Muscle of leg (tissue), 16 donors: ENCODE measurements at places on chromosomes 16 and 17. TPM values are rescaled to one million over a fixed set of nuclear protein-coding genes. Genes with fewer than 3 reads are reported as not detected.
A peak's percentile ranks its signal among the peaks of the same experiment; 100 is the strongest.

DNA sequence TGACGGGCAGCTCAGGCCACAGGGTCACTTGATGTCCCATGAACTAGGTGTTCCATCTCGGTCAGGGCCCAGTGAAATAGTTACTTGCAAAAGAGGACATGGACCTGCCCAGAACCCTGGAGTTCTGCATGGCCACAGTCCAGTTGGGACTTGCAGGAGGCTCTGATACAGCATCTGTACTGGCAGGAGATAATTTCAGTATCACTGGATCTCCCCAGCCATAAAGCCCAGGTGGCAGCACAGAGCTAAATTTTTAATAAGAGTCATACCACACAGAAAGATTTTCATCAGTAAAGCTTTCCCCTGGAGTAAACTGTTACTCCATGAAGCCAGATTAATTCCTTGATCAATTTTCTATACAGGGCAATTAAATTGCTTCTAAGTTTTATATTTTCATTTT is 18.0 kb upstream of the SLC16A5 start:
- H3K4me1 ChIP-seq, result peaks cover 8% of the 10 kb centered on the region
- no peak for DNase-seq
- peaks cover 8% of the 10 kb centered on the region for H3K36me3 ChIP-seq
- H3K27ac ChIP-seq, result no peak overlapping the region

The C16orf92 gene
- not detected for total RNA-seq

DNA sequence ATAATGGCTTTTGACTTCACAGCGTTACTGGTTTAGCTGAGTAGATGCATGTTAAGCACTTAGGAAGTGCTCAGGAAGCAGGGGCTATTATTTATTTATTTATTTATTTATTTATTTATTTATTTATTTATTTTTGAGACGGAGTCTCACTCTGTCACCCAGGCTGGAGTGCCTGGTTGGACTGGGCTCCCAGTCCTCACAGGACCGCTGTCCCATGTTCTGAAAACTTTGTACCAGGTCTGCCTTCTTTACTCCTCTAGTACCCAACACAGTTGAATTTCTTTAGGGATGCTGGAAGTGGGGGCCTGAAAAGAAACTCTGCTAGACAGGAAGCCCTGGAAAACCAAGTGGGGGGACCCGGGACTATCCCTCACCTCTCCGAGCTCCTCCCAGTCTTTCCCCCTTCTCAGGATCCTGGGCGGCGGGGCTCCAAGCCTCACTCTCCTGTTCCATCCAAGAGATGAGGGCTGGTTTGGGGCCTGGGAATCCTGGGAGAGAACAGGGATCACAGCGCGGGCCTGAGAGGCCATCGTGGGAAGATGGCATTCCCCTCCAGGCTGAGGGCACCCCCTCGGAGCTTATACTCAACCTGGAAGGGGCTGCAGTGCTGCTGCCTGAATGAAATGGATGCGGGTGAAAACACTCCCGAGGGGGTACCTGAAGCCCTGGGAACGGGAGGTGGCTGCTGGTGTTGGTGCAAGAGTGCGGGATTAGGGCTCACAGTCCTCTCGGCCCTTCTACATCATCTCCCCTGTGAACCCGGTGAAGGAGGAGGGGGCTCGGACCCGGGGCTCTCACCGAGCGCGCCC is 674 bp downstream of the ZNF688 start:
- no peaks in the 10 kb centered on the region for H3K27me3 ChIP-seq
- peak; percentile 72 for DNase-seq
- H3K4me1 ChIP-seq, result peaks cover 23% of the 10 kb centered on the region

The CCP110 gene
- 11.3 TPM for total RNA-seq

DNA sequence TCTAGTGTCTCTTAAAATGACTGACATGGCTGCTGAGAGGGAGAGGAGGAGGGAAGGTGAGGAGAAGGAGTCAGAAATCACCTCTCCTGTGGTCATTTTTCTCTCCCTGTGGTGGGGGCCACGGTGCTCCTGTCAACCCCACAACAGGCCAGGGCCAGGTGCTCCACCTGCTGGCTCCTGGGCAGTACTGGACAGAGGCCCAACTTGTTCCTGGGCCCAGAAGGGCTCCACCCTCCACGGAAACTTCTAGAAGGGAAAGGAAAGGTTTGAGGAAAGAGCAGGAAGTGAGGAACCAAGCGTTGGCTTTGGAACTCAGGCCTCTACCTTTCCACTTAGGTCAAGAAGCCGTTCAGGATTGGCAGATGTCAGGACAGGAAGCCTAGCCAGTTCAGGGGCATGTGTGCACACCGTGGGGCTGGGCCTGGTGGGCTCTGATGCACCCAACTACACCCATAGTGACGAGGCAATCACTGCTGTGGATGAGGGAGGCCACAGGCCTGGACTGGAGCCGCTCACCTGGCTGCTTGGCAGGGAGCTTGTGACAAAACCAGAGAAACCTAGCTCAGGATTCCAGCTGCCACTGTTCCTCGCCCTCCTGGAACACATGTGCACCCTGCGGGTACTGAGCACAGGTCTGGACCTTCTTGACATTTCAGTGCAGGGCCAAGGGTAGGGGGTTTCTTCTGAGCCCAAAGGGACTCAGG is 36.1 kb downstream of the WNT3 start:
- H3K4me1 ChIP-seq, result peaks cover 7% of the 10 kb centered on the region
- no peaks in the 10 kb centered on the region for H3K36me3 ChIP-seq
- DNase-seq, result no peak
- peaks cover 13% of the 10 kb centered on the region for H3K27me3 ChIP-seq

- DNase-seq, result no peak
- no peaks in the 10 kb centered on the region for H3K4me1 ChIP-seq
- H3K27me3 ChIP-seq, result no peaks in the 10 kb centered on the region
- H3K27ac ChIP-seq, result no peak overlapping the region
- H3K4me3 ChIP-seq, result no peak overlapping the region
These were observed 13.5 kb downstream of the NSRP1 start for GRCh38 chr17:30130121-30130520.

GRCh38 chr17:82097919-82098168 is 192 bp downstream of the FASN start:
- H3K36me3 ChIP-seq, result peaks cover 51% of the 10 kb centered on the region
- H3K4me1 ChIP-seq, result peaks cover 29% of the 10 kb centered on the region
- no peaks in the 10 kb centered on the region for H3K27me3 ChIP-seq
- H3K27ac ChIP-seq, result peak overlapping the region; percentile 72

- H3K4me1 ChIP-seq, result no peaks in the 10 kb centered on the region
- H3K36me3 ChIP-seq, result peaks cover 17% of the 10 kb centered on the region
- H3K27ac ChIP-seq, result no peak overlapping the region
These were observed 19.9 kb upstream of the KPNB1 start for GRCh38 chr17:47629826-47630225.

DNA sequence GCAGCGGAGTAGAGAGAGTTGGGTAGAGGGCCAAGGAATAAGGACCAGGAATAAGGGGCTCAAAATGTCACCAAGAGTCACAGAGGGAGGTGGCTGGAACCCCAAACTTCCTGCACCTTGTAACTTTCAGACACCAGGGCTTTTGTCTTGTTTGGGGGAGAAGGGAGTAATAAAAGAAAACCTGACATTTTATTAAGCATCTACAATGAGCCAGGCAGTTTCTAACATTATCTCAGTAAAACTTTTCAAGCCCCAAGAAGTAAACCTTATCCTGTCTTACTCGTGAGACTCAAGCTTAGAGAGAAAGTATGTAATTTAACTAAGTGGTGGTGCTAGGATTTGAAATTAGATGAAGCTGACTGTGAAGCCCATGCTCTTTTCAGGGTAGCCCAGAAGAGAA is 848 bp upstream of the MTMR4 start:
- H3K27ac ChIP-seq, result peak overlapping the region; percentile 80
- no peak for DNase-seq
- no peak overlapping the region for H3K4me3 ChIP-seq
- peaks cover 36% of the 10 kb centered on the region for H3K36me3 ChIP-seq
- H3K4me1 ChIP-seq, result peaks cover 33% of the 10 kb centered on the region

The VWA3A gene
- total RNA-seq, result 0.09 TPM

The SKAP1 gene
- total RNA-seq, result 0.35 TPM

DNA sequence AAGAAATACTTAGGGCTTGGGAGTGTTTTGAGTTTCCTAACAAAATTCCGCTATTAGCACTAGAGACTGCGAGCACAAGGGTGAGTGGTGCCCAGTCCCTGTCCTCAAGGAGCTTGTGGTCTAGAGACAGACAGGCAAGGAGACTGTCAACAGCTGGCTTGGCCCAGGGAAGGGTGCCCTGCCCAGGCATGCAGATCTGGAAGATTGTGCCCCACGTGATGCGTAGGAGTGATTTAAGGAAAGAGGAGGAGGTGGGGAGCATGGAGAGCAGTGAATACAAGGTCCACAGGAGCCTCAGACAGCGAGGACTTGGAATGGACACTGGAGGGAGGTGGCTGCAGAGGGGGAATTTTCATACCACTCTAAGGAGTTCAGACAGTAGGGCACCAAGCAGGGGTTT is 25.0 kb downstream of the SCPEP1 start:
- H3K4me1 ChIP-seq, result no peaks in the 10 kb centered on the region
- no peaks in the 10 kb centered on the region for H3K36me3 ChIP-seq
- no peaks in the 10 kb centered on the region for H3K27me3 ChIP-seq
- no peak overlapping the region for H3K4me3 ChIP-seq
- DNase-seq, result no peak
- H3K27ac ChIP-seq, result no peak overlapping the region

DNA sequence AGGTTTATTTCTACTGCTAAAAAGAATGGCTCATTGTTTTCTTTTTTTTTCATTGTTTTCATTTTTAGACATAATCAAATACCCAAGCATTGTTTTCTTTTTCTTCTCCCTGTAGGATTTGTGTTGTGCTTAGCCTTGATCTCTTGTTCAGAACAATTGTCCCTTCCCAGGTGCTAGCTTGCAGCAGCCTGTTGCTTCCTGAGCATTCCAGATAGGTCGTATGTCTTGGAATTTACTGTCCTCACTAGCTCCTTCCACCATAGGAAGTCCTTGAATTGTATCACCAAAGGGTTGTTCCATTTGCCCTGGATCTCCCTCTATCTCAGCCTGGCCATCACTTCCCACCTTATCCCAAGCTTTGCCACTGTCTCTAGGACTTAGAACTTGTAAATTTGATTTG is 10.0 kb upstream of the VPS4A start:
- no peak overlapping the region for H3K4me3 ChIP-seq
- H3K27ac ChIP-seq, result no peak overlapping the region
- H3K27me3 ChIP-seq, result no peaks in the 10 kb centered on the region
- H3K4me1 ChIP-seq, result no peaks in the 10 kb centered on the region

The HBA1 gene
- 387 TPM for total RNA-seq

DNA sequence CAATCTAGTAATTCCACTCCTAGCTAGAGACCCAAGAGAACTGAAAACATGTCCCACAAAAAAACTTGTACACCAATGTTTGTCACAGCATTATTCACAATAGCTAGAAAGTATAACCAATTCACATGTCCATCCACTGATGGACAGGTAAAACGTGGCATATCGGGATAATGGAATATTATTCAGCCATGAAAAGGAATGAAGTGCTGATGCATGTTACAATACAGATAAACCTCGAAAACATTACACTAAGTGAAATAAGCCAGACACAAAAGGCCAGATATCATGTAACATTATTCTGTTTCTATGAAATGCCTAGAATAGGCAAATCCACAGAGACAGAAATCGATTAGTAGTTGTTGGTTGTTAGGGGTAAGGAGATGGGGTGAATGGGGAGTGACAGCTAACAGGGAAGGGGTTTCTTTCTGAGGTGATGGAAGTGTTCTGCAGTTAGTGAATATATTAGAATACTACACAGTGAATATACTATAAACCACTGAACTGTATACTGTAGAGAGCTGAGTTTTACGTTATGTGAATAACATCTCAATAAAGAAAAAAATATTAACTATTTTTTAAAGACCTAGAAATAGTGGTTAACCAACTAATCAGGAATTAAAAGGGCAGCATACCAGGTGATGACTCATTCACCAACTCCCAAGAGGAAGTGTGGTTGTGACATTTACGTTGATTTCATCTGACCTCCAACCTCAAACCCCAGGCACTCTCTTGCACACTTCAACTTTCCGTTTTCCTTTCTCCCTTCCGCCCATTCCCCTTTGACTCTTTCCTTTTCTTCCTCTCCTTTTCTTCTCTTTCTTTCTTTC is 48.6 kb downstream of the GAS7 start:
- peaks cover 12% of the 10 kb centered on the region for H3K4me1 ChIP-seq
- no peak overlapping the region for H3K27ac ChIP-seq
- no peaks in the 10 kb centered on the region for H3K36me3 ChIP-seq
- no peaks in the 10 kb centered on the region for H3K27me3 ChIP-seq
- no peak overlapping the region for H3K4me3 ChIP-seq
- DNase-seq, result peak; percentile 58

DNA sequence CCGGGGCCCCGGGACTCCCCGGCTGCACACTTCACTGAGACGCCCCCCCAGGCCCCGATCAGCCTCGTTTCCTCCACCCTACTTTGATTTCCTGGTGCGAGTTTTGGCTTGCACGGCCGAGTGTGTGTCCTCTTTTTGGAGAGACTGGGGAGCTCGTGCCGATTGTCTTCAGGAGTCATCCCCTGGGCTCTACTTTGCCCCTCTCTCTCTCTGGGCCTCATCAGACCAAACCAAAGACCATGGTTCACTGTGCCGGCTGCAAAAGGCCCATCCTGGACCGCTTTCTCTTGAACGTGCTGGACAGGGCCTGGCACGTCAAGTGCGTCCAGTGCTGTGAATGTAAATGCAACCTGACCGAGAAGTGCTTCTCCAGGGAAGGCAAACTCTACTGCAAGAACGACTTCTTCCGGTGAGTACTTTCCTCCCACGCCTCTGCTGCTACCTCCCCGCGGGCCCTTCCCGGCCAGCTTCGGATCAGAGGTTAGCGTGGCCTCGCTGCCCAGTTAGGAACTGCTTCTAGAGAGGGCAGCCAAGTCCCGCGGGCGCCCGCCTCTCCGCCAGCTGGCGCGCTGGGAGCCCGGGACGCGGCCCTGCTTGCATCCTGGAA is 787 bp downstream of the LHX1 start:
- peaks cover 73% of the 10 kb centered on the region for H3K4me1 ChIP-seq
- no peaks in the 10 kb centered on the region for H3K36me3 ChIP-seq

DNA sequence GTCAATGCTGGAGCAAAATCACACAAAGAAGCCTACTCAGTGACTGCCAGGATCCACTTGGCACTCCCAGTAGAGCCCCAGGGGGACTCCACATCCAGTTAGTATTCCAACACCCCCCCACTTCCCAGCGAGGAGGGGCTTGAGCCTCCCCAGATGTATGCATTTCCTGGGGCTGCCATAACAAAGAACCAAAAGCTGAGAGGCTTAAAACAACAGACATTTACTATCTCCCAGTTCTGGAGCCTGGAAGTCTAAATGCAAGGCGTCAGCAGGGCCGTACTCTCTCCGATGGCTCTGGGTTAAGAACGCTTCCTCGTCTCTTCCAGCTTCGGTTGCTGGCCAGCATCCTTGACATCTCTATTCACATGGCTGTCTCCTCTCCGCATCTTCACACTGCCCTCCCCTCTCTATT is 23.0 kb upstream of the GNA13 start:
- H3K27ac ChIP-seq, result peak overlapping the region; percentile 51
- peaks cover 10% of the 10 kb centered on the region for H3K4me1 ChIP-seq
- no peaks in the 10 kb centered on the region for H3K36me3 ChIP-seq
- peak; percentile 53 for DNase-seq
